COR-L47 (cell line): ENCODE measurements at places on chromosomes 5 and 9.

DNA sequence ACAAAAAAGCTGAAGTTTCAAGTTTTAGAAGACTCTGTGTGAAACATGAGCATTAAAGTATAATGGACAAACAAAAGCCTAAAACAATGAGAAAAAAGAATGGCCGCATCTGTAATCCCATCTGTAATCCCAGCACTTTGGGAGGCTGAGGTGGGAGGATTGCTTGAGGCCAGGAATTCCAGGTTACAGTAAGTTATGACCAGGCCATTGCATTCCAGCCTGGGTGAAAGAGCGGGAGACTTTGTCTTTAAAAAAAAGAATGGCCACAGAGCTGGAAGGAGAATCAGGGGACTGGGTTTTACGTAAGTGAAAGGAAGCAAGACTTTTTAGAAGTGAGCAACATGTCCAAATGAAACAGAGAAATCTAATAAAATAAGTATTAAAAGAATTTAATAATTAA, 2.6 kb upstream of the ATG10 start:
- no peak for DNase-seq

GRCh38 chr9:105690742-105691141, 3.6 kb upstream of the TMEM38B start:
- no peak for DNase-seq

DNA sequence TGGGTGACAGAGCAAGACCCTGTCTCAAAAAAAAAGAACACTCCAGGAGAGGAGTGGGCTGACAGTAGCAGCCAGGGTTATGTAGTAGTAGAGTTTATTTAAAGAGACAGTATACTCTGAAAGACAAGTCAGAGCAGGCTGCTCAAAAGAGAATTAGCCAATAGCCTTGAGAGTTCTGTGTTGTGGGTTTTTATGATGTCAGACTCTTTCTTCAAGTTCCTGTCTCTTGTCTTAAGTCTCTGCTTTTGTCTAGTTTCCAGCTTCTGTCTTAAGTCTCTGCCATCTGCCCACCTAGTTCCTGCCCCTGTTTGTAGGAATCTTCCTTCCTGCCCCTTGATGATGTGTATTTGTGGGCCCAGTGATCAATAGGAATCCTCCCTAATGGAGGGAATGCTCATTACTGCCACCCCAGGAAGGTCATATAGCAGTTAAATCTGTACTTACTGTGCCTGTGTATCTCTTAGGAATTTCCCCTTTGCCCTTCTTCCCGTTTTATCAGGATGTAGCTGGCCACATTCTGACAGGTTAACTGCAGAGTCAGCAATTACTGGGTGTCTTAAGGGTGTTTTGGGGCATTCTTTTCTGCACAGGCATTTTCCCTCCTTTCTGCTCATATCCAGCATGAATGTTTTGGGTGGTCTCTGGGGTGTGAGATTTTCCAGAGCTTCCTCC, 580.5 kb upstream of the SGCD start:
- DNase-seq: no peak

DNA sequence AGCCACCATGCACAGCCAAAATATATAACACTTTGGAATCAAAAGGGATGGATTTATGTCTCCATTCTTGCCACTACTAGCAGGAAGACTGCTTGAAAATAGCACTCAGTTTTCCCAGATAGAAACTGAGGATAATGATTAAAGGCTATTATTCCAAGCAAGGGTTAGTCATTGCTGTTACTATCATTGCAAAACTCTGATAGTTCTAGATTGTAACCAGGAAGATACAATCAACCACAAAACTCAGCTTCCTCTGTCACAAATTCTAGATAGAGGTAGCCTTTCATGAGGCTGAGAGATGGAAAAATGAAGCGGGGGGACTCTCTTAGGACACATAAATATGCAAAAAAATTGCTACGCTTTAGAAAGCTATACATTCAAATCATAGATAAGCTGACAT, 3.1 kb downstream of the ANXA1 start:
- DNase-seq: no peak
